Stimulated activated CD4-positive, alpha-beta T cell treated with anti-CD3 and anti-CD28 coated beads, Interleukin-4, amount 100 ng/mL, for 24 hours (primary cell): ENCODE measurements at places on chromosomes 2 and 18.

GRCh38 chr2:233546101-233546500 is 20.5 kb downstream of the USP40 start:
- no peak for DNase-seq

DNA sequence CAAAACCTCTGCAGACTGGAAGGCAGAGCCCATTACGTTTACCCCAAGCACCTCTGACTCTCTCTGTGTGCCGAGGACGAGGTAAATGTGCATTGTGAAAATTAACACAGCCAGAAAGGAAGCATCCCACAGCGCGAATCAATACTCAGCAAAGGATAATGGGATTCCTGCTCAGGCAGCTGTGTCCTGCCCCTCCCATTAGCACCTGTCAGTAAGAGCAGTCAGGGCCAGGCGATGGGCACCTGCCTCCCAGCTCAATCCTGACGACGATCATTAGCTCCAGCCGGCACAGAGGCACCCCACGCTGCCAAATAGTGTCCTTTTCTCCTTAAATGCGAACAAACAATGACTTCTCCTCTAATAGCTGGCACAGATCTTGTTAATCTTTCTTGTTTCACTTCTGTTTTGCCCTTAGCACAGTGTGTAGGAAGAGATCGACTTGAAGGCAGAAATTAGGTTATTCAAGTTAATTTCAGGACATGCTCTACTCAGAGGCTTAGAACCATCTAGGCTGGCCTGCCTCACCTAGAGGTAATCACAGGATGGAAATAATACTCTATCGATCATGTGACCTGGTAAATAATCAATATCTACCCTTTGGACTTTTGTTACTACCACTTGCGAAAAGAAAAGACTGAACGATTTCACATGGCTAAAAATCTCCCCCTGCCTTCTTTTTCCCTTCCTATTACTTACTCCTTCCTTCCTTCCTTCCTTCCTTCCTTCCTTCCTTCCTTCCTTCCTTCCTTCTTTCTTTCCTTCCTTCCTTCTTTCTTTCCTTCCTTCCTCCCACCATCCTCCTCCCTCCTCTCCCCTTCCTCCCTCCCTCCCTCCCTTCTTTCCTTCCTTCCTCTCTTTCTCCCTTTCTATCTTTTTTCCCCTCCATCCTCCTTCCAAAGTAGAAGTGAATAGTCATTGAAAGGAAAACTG is 487.9 kb upstream of the ID2 start:
- no peak for DNase-seq

DNA sequence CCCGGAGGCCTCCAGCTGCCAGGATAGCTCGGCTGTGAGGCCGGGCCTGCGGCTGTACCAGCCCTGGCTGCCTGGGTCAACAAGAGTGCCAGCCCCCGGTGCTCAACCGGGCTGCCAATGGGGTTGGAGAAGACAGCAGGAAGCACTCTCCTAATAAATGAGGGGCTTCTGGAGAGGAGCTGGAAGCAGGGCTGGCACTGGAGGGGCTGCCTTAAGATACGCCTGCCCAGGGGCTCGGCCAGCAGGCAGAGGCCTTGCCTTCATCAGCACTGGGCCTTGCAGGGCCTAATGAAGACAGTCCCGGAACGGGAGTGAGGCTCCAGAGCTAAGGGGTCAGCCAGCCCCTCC is 73.6 kb downstream of the TEX51 start:
- no peak for DNase-seq

DNA sequence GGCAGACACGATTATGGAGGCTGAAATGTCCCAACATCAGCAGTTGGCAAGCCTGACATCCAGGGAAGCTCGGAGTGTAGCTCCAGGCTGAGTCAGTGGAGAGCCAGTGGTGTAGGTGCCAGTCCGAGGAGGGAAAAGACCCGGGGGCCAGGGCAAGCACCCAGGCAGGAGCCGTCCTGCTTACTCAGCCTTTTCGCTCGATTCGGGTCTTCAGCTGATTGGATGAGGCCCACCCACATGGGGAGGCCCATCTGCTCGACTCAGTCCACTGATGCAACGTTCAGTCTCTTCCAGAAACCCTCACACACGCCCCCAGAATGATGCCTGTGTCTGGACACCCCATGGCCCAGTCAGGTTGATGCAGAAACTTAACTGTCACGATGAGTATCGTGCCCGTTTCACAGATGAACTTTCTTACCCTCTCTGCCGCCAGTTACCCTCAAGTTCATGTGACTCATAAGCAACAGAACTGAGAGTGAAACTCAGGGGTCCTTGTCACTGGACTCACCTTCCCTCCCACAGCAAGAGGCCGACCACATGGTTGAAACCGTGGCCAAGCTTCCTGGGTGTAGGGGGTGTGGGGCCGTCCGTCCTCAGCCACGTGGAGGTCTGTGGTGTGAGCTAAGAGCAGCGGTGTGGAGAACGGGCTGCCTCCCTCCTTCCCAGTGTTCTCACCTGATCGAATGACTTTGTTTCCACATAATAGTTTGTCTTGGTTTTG is 197.4 kb upstream of the HDAC4 start:
- DNase-seq, result no peak

DNA sequence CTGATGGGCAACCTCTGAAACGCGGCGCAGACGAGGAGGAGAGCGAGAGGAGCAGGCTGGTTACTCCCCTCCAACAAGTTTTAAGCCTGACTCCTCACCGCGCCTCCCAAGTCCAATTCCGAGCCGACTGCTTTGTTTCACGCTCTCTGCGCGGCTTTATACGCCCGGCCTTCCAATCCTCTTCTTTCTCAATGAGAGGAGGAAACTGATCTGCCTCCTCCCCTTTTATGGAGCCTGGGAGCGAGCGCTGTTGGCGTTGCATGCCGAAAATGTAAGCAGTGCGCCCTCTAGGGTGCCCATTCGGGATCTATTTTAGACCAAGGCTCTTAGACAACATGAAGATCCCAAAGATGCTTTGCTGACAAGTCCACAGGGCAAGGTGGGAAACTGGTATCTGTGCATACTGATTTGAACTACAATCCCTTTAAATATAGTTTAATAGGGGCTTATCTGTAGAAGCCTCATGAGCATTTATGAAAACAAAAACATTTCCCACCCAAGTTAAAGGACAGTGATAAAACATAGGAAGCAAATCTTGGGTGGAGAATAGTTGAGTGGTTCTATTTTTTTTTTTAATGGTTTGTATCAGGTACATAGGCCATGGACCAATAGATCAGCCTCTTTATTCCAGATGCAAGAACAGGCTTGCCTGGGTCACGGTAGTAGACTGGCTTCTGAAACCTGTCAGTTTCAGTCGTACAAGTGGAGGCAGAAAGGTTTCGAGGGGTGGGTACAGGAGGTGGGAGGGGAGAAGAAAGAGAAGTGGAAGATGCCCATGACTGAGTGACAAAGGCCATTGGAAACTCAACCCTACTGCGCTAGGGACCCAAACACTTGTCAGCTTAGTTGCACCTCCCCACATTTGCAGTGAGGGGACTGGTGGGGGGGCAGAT is at the start of gene RND3:
RND3 (minus strand) TSS at position 131 of the 893 bp plus-strand sequence. CDS start 250 bp downstream, outside the sequence.
- DNase-seq, result peak; percentile 38

GRCh38 chr2:3424171-3424795 is 44.8 kb downstream of the TRAPPC12 start:
- DNase-seq, result no peak

- DNase-seq, result no peak
These were observed at the start of gene MC4R for GRCh38 chr18:60372596-60372995. Gene MC4R (minus strand): TSS chr18:60372775. CDS start chr18:60372349, 426 bp downstream.

DNA sequence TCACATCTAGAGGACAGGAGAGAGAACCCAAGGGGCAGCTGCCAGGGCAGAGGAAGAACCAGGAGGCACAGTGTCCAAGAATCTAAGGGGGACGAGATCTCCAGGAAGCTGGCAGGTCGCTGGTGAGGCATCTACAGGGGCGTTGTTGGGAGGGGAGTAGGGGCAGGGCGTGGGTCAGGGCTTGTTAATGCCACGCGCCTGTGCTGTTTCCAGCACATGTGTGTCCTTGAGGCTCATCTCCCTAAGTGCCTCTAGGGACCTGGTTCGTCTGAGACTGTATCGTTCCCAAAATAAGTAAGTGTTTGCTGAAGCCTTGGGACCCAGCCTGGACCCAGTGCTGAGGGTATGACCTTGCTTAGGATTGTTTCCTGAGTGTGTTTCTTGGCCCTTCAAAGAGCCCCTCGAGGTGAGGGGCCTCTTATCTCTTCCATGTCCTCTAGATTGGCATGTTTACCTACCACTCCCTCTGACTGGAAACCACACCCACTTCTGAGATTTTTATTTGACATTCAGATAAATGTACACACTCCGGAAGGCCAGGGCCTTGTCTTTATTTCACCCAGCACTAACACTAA is 22.2 kb downstream of the HK2 start:
- DNase-seq, result no peak

- no peak for DNase-seq
These were observed 226.4 kb upstream of the HS6ST1 start for GRCh38 chr2:128545085-128545484.

DNA sequence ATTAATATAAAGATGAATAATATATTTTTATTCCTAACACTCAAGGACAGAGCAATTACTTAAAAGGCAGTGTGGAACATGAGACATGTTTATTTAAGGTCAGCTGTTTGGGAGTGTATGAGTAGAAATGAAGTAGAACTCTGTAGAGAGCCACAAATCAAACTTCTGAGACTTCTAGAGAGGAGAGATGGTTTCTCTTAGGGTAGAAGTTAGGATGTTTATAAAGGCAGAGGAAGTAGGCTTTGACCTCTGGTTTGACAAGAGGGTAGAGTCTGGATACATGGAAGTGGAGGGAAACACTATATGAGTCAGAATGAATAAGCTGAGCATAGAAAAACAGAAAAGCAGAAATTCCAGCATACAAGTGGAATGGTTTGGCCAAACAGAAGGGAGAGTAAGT is 262.1 kb upstream of the KLHL14 start:
- DNase-seq, result no peak

DNA sequence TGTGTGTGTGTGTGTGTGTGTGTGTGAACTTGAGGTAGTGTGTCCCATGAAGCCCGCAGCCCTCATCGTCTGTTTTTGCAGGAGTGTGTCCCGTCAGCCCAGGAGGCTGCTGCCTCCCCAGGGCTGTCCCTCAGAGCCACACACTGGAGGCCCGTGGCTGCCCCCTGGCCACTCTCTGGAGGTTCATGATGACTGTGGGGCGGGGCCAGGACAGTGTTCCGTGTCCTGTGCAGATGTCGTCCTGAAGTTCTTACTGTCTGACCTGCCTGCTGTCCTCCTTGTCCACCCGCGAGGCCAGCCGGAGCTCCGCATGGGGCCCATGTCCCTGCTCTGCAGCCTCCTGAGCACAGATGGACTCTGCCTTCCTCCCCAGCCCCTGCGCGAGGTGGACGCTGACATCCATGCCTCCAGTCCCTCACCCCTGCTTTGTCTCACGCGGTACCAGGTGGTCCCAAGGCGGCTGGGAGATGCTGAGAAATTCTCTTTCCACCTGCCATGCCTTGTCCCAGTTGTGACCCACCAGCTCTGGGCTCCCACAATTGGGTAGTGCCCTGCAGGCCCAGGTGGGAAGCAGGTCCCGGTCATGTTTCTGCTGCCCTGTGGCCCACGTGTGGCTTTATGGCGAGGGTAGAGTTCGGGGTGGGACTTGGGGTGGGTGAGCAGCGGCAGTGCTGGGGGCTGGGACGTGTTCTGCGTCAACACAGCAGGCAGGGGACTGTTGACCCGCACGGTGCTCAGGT is 92.8 kb downstream of the NFATC1 start:
- no peak for DNase-seq

DNA sequence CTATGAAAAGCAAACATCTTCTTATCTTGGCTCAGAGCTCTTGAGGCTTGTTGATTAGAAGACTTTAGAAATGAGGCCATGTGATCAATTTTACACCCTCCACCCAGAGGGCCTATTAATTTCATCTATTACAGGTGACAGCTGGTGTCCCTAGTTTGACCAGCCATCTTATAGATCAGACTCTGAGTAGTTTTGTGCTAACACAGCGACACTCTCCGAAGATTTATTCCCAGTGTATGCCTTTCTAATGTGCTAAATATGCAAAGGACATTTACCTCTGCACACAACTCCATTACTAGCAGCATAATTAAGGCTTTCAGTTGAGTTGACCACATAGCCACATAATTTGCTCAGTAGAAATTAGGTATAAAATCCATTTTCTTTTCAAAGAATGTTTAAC is 2.6 kb upstream of the RFX8 start:
- DNase-seq, result no peak

- DNase-seq, result no peak
These were observed 783 bp downstream of the BUB1 start for GRCh38 chr2:110677080-110677479.

- DNase-seq, result no peak
These were observed 14.8 kb downstream of the MBD2 start for GRCh38 chr18:54209471-54210180.

DNA sequence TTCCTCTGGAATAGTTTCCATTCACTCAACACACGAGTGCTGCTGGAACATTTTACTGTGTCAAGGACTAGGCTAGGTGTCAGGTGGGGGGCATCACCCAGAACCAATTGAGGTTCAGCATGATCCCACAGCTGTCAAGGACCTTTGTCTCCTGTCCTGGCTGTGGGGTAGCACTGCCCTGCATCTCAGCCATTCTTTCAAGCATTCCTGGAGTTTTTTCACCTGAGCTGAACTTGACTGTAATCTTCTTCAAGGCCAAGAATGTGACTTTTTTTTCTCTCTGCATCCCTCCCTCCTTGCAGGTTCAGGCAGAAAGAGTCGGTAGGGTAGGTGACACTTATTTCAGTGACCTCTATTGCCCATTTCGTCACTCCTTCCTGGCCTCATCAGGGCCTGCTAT is 3.5 kb downstream of the MAPK4 start:
- DNase-seq, result no peak

DNA sequence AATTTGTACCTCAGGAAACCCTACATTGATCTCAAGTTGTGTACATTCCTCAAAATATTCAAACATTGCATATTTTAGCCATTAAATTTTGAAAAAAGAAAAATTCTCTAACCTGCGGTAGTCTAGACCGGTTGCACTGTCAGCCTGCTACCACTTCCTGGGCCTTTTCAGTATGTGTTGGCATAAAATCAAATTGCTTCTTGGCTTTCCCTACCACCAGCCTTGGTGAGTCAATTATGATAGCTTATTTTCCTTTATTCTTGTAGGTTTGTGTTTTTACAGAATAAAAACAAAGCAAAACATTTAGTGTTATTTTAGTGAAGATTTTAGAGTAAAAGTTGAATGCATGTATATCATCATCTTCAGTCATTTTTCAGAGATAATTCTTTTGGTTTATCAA is 61.2 kb downstream of the FAM171B start:
- DNase-seq, result no peak

GRCh38 chr18:26763446-26764110 is 101.9 kb downstream of the AQP4 start:
- DNase-seq, result no peak

DNA sequence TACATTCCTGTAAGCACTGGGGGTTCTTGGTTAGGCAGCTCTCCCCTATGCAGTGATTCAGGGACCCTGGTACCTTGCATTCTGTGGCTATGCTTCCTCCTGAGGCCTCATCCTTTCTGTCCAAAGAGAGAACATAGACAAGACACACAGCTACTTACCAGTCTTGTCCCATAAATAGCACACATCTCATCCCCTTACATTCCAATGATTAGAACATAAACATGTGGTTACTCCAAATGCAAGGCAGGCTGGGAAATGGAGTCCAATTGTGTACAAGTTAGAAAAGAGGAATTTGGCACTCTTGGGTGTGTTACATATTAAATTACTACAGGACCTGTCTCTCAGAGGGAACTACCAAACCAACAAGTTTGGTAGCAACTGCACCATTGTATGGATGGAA is 171.3 kb downstream of the ARHGAP15 start:
- no peak for DNase-seq
